ENCODE measurements at places on chromosomes 6 and 20.

- no peaks in the 10 kb centered on the region for H3K4me1 ChIP-seq
- peaks cover 20% of the 10 kb centered on the region for H3K27me3 ChIP-seq
- no peak overlapping the region for H3K4me3 ChIP-seq
- H3K36me3 ChIP-seq = no peaks in the 10 kb centered on the region
These were observed 169.2 kb downstream of the OR2B2 start for GRCh38 chr6:27742833-27743573.

DNA sequence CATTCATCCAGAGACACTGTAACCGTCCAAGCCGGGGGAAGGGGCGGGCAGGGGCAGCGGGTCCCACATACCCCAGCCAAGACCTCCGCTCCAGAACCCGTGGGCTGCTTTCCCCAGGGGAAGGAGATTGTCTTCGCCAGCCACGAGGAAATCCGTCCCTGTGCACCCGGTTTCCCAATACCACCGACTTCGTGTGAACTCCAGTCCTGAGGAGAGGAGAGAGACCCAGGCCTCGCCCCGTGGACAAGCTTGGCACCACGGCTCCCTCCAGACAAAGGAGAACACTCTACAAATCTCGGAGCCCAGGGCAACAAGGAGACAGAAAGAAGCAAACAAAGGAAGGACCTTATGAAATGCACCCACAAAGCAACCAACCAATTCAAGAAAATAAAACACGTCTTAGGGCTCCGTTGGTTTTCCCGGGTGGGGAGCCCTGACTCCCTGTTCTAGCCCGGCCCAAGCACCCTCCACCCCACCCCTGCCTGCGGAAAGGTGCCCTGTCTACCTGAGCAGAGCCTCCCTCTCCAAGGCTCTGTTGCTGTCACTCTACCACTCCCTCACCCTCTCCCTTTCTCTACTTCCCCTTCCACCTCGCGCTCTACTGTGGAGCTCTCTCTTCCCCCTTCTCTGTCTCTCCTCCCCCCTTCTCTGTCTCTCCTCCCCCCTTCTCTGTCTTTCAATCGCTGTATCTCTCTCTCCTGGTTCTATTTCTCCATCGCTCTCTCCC, 1382.8 kb upstream of the DEFB115 start:
- no peak overlapping the region for H3K27ac ChIP-seq
- H3K36me3 ChIP-seq = no peaks in the 10 kb centered on the region
- no peak for DNase-seq
- no peaks in the 10 kb centered on the region for H3K4me1 ChIP-seq
- no peaks in the 10 kb centered on the region for H3K27me3 ChIP-seq

DNA sequence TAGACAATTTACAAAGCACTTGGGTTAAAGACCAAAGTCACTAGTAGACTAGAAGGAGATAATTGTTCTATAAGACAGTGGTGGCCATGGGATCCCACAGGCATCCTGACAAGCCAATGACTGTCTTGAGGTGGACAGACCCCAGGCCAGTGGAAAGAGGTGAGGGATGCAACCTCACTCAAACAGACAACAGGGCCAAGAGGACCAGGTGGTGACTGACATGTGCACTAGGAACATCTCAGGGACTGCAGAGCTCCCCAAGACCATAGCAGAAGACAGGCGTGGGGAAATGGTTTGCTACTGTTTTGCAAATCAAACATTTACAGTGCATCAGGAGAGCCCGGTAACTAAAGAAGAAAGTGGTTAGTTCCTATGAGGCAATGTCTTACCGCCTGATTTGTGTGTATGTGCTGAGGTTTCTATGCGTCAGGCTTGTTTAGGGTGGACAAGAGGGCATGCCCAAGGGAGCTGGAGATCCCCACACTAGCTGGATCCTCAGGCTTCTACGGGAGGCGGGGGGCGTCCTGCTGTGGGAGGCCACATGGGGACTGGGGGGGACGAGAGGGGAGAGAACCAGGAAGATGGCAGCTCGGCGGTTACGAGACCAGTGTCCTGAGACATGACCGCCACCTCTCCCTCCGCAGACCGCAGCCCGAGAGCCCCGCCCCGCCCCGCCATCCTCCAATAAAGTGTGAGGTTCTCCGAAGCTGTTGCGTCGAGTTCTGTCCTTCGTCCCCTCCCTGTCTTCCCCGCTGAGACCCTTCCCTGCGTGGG, 623 bp upstream of the MRPS26 start:
- H3K4me1 ChIP-seq = peaks cover 27% of the 10 kb centered on the region
- H3K27ac ChIP-seq = peak overlapping the region; percentile 54
- peak; percentile 95 for DNase-seq
- peak overlapping the region; percentile 79 for H3K4me3 ChIP-seq
- H3K36me3 ChIP-seq = peaks cover 49% of the 10 kb centered on the region

DNA sequence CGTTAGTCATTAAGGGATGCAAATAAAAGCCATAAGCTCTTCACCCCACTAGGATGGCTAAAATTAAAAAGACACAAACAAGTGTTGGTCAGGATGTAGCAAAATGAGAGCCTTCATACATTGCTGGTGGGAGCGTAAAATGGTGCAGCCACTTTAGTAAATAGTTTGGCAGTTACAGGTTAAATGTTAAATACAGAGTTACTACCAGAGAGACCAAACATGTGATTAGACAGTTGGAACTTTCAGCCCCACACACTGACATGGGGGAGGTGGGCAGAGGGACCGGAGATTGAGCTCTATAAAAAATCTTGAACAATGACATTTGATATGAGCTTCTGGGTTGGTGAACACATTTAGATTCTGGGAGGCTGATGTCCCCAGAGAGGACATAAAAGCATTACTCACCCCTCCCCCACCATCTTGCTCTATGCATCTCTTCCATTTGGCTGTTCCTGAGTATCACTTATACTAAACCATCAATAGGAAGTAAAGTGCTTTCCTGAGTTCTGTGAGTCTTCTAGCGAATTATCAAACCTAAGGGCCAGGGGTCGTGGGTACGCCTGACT, 20.4 kb upstream of the ZNF318 start:
- H3K4me3 ChIP-seq = no peak overlapping the region
- no peak for DNase-seq
- H3K27me3 ChIP-seq = peaks cover 27% of the 10 kb centered on the region
- no peak overlapping the region for H3K27ac ChIP-seq
- no peaks in the 10 kb centered on the region for H3K36me3 ChIP-seq

GRCh38 chr20:57509665-57510237, 15.2 kb downstream of the CTCFL start:
- H3K4me1 ChIP-seq = peaks cover 5% of the 10 kb centered on the region
- H3K4me3 ChIP-seq = no peak overlapping the region
- peaks cover 4% of the 10 kb centered on the region for H3K27me3 ChIP-seq
- DNase-seq = no peak
- no peak overlapping the region for H3K27ac ChIP-seq

GRCh38 chr20:3804254-3804751, 8.2 kb downstream of the CDC25B start:
- no peak overlapping the region for H3K4me3 ChIP-seq
- no peaks in the 10 kb centered on the region for H3K27me3 ChIP-seq
- no peak for DNase-seq
- H3K36me3 ChIP-seq = peaks cover 69% of the 10 kb centered on the region
- H3K4me1 ChIP-seq = peaks cover 30% of the 10 kb centered on the region

- no peak overlapping the region for H3K27ac ChIP-seq
- peak; percentile 18 for DNase-seq
- peaks cover 40% of the 10 kb centered on the region for H3K36me3 ChIP-seq
- no peaks in the 10 kb centered on the region for H3K4me1 ChIP-seq
- no peak overlapping the region for H3K4me3 ChIP-seq
These were observed 193.1 kb upstream of the SIM1 start for GRCh38 chr6:100657678-100658330.

GRCh38 chr6:97925504-97925903, 642.5 kb upstream of the MMS22L start:
- H3K27me3 ChIP-seq = no peaks in the 10 kb centered on the region
- DNase-seq = no peak
- H3K4me1 ChIP-seq = no peaks in the 10 kb centered on the region
- H3K27ac ChIP-seq = no peak overlapping the region
- H3K36me3 ChIP-seq = no peaks in the 10 kb centered on the region

- no peak overlapping the region for H3K27ac ChIP-seq
- H3K4me1 ChIP-seq = no peaks in the 10 kb centered on the region
- H3K36me3 ChIP-seq = no peaks in the 10 kb centered on the region
- DNase-seq = no peak
- peaks cover 13% of the 10 kb centered on the region for H3K27me3 ChIP-seq
- H3K4me3 ChIP-seq = no peak overlapping the region
These were observed 82.3 kb downstream of the CD24 start for GRCh38 chr6:106892186-106892585.

GRCh38 chr20:62400021-62400420, 7.1 kb downstream of the CABLES2 start:
- no peak overlapping the region for H3K4me3 ChIP-seq
- H3K27me3 ChIP-seq = no peaks in the 10 kb centered on the region
- no peak overlapping the region for H3K27ac ChIP-seq
- no peak for DNase-seq
